Activated naive CD8-positive, alpha-beta T cell treated with anti-CD3 and anti-CD28 coated beads, Interleukin-2, amount 10 ng/mL, durations not matched to agents 7 days and 5 days (primary cell): ENCODE measurements at places on chromosomes 5 and 9. TPM values are rescaled to one million over a fixed set of nuclear protein-coding genes. Genes with fewer than 3 reads are reported as not detected.
A peak's percentile ranks its signal among the peaks of the same experiment; 100 is the strongest.

The MTAP gene
- 54.1 TPM for total RNA-seq

The KCNN2 gene
- total RNA-seq = not detected

The SLC6A7 gene
- total RNA-seq = not detected

The ARID3C gene
- total RNA-seq = not detected

The IL33 gene
- total RNA-seq = not detected

- no peak for DNase-seq
Measured at GRCh38 chr5:22855824-22856223, 2.7 kb upstream of the CDH12 start.

DNA sequence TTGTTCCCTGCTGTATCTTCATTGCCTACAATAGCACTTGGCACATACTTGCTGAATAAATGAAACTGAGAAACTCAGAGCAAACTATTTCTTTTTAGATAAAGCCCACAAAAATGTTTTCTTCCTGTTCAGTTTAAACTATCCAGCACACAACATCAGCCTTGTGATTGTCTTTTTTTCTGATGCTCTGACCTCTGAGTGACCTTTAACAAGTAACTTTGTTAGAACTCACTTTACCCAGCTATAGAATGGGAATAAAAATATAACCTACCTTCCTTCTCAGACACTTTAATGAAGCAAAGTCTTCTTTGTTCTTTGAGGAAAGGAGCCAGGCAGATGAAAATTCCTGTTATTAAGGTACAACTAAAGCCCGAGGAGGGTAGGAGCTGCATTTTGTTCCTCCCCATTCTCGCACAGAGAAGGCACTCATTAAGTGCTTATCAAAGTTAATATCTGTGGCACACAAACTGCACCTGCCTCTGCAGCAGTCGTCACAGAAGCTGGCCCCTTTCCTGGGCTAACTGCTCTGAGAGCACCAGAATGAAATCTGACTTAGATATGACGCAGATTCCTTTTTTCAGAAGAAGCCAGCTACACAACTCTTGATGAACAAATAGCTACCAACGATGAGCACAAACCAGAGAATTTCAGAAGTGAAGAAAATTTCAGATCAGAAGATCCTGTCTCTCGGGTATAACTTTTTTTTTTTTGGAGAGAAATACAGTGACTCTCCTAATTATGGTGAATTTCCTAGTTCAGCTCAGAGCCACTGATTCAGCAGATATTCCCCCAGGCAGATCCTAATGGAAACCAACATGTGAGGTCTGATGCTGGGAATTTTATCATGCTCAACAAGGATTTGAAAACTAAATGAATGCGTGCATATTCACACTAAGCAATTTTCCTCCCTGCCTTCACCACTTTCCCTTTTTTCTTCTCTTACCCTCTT, 31.0 kb upstream of the NR3C1 start:
- no peak for DNase-seq

DNA sequence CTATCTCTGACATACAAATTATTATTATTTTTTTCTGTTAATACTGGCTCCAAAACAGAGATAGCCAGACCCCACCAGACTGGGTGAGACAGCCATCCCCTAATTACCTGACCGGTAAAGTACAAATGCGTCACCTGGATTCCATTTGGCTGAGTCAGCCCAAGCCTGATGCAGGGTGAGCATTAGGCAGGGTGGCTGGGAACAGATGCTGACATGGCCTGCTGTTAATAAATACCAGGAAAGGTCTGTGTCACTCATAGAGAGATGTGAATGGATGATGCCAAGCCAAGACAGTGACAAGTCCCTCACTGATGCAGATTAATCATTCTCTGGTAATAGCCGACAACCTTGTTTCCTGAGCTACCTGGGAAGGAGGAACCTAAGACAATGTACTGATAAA, 183.5 kb downstream of the TRIM32 start:
- DNase-seq = no peak

- DNase-seq = peak; percentile 39
Measured at GRCh38 chr5:33850100-33850594, 41.6 kb downstream of the ADAMTS12 start.

- no peak for DNase-seq
Measured at GRCh38 chr9:107446491-107446890, 43.1 kb downstream of the KLF4 start.

DNA sequence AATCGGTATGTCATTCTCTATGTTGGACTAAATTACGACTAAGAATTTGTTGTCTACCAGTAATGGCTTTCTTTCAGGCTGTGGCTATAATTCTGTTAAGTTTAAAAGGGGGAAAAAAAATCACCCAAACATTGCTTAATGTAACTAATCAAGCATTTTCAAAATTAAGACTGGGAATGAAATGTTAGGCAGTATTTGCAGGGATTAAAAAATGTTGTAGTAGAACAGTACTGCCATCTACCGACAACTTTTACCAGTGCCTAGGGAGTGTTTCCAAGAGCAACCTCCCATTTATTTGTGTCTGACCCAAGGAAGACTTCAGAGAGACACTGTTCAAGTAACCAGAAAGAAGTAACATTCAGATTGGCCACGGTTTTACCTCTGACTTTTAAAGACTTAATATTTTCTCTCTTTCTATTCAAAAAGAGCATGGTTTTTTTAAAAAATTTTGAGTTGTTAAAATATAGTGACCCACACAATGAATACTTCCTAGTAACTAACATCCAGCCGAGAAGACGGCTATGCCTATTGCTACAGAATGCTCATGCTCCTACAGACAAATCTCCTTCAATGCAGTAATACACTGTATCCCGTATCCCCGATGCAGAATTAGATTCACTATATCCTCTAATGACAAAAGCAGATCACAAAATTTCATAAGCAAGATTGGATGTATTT, 92.4 kb downstream of the ARL15 start:
- DNase-seq = no peak

DNA sequence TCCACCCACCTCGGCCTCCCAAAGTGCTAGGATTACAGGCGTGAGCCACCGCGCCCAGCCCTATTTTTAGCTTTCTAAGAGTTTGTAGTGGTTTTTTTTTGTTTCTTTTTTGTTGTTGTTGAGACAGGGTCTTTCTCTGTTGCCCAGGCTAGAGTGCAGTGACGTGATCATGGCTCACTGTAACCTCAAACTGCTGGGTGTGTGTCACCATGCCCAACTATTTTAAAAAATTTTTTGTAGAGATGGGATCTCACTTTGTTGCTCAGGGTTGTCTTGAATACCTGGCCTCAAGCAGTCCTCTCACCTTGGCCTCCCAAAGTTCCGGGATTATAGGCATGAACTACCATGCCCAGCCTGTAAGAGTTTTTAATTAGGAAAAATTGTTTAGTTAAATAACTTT, 145.3 kb upstream of the SH3GL2 start:
- no peak for DNase-seq

GRCh38 chr5:84248013-84248412, 136.7 kb downstream of the EDIL3 start:
- DNase-seq = no peak

DNA sequence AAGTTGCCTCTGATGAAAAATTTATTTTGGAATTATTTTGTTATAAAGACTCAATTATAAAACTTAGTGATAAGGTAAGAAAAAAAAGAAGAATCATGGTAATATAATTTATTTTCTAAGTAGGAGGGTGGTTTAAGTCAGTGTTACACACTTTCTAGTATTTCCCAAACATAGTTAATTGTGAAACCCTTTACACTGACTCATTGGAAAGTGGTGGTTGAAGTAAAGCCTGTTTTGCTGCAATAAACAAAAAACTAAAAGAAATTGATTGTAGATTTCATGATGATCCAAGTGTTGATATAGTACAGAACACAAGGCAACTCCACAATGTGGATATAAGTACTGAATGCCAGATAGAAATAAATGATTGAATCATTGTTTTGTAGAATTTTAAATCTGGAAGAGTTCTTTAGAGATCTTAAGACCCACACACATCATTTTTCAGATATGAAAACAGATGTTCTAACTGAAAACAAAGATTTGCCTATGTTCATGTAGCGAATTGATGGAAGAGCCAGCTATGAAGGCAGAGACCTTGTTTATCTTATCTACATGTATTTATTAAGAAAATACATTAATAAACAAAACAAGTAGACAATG, 539.8 kb downstream of the PRELID2 start:
- no peak for DNase-seq

GRCh38 chr5:15564523-15564922, 64.5 kb downstream of the FBXL7 start:
- DNase-seq = no peak

DNA sequence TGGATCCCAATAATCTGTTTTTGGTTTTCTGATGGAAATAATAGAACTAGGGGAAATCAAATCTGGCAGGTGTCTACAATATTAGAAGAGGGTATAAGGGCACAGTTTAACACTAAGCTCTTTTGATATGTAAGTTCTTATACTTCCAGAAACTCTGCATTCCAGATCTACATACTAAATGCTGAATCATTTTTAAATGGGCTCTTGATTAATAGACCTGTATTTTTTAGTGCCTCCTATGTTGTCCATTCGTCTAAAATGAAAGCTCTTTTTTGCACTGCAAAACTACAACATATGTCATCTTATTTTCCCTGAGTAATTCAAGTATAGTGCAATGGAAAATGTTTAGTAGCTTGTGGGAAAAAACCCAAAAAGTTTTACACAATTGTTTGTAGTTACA, 44.2 kb downstream of the NR6A1 start:
- no peak for DNase-seq

- DNase-seq = no peak
Measured at GRCh38 chr5:149724884-149725283, 5.2 kb upstream of the PPARGC1B start.

DNA sequence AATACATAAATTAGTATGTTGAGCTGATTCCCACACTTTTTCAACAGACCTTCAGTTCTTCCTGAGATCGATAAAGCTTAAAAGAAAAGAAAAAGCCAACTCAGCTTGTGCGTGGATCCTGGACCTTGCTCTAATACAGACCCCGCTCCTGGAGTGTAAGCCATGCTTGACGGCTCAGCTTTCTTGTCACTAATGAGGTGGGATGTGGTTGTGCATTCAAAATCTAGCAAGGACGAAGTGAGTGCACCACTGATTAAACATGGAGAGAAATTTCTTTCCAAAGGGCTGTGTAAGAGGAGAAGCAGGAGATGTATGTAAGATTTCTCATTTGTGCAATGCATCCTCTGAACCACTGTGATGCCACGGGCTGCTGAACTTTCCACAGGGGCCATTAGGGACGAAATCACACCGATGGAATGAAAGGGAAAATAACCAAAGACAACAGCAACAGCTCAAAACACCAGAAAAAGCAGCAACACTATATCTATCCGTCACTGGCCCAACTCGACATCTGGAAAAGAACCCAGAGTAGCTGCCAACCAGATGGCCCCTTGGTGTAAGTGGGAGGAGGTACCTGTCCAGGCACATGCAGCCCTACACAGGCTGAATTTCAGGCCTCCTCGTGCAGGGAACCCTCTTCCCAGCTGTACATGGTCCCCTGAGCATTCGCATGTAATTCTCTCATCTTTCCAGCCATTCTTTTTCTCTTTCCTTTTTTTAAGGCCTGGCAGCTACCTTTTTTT, 178.9 kb downstream of the SREK1 start:
- DNase-seq = no peak

GRCh38 chr9:71863631-71864030, 47.4 kb downstream of the ABHD17B start:
- no peak for DNase-seq

DNA sequence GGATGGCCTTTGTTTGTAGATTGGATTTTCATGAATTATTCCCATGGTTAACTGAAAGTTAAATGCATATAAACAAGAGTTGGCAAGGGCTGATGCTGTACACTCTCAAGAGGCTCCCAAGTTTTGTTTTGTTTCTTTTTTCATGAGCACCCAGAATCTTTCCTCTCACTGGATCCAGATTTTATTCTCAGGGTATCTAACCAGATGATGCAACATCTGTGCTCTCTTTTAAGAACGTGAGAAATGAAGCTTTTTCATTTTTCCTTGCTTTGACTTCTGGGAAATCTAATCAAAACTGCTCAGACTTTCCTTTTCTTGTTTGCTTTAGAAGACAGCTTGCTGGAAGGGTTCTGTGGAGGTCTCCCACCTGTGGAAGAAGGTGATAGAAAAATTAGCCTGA, 142.7 kb upstream of the SLC12A2 start:
- no peak for DNase-seq

DNA sequence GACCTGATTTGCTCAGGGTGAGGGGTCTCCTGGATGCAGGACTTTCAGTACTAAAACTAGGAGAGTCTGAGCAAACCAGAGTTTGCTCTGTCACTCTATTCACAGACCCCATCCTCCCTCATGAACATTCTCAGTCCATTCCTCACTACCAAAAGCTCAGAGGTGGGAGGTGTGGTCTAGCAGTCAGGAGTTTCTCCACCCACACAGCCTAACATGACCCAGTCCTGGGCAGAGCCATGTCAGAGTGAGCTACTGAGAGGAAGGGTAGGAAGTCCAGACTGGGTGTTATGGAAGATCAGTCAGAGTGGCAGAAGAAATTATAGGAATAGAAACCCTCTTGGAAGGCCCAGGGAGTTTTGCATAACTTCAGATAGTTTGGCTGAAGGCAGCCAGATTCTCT, 113.3 kb upstream of the GRAMD2B start:
- no peak for DNase-seq

DNA sequence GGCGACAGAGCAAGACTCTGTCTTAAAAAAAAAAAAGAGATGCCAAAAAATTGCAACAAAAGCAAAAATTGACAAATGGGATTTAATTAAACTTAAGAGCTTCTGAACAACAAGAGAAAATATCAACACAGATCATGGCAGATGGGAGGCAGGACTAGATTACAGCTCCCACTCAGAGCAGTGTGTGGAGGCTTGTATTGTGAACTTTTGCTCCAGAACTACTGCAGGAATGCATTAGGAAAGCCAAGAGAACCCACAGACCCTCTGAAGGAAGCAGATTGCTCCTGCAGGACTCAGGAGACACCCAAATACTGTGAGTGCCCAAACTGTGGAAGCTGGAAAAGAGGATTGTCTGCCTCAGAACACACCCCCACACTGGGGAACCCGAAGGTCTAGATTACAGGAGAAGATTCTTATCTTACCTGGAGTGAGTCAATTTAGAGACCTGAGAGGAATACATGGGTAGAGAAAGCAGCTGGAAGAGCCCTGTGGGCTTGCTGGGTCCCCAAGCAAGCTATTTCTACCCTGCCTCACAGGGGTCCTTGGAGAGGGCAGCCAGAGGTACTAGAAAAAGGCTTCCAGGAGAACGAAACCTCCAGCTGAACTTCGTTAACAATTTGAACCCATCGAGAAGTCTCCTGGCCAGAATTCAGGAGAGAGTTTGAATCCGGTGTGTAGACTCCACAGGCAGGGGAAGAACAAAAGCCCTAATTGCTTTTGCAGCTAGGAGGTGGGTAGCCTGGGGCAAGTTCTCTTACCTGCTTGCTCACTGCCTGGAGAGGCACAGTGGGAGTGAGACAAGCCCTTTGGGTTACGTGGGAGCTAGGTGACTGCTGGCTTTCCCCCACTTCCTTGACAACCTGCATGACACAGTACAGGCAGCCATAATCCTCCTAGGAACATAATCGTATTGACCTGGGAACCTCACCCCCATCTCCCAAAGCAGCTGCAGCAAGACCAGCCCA, 593.4 kb upstream of the RGMB start:
- DNase-seq = no peak
